Natural killer cell (primary cell): ENCODE measurements at places on chromosomes 6 and 20.

DNA sequence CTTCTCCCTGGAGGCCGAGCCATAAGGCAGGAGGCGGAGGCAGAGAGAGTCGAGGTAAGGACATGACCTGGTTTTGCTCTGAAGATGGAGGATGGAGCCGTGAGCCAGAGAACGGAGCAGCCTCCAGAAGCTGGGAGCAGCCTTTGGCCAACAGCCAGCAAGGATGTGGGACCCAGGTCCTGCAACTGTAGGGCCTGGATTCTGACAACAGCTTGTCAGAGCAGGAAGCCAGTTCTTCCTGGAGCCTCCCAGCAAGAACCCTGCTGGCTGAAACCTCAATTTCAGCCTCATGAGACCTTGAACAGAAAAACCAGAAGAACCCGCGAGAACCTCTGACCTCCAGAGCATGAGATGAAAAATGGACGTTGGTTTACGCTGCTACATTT, 13.4 kb upstream of the MRGBP start:
- no peak for DNase-seq
- no peaks in the 10 kb centered on the region for H3K36me3 ChIP-seq
- no peak overlapping the region for H3K4me3 ChIP-seq
- no peaks in the 10 kb centered on the region for H3K27me3 ChIP-seq

- no peak overlapping the region for H3K4me3 ChIP-seq
- H3K36me3 ChIP-seq = peaks cover 11% of the 10 kb centered on the region
- no peaks in the 10 kb centered on the region for H3K4me1 ChIP-seq
- no peak for DNase-seq
- H3K27me3 ChIP-seq = no peaks in the 10 kb centered on the region
Measured at GRCh38 chr6:44453146-44453545, 65.6 kb downstream of the CDC5L start.

DNA sequence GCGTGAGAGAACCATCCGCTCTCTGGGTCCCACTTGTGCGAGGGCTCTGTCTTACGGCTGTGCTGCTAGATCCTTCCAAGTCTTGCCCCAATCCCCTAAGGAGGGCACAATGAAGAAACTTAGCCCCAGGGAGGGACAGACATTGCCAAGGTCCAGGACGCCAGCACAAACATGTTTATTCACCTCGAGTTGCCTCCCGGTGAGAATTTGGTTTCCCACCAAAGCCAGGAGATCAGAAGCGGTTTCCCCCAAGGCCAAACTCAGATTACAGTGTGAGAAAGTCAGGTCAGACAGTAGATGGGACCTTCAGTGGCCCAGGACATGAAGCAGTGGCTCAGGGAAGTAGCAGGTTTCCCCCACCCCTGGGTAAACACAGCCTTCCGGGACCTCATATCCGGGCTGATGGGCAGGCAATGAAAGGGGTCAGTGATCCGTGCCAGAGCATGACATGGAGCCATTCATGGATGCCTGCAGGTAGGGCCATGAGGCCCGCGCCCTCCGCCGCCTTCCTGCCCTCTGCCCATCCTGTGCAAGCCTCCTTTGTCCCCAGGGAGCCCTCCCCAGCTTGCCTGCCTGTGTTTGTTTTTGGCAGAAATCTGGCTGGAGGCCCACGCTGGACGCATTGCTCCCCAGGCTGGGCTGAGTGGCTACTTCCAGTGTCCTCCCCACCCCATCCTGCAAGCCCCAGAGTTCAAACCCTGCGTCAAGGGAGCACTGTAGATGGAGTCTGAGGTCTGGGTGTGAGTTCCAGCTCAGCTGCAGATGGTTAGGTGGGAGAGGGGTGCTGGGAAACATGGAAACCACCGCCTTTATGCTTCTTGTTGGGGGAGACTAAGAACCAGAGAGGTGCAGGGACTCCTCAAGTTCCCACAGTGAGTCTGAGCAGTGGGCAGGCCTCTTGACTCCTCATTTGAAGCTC, 2.0 kb downstream of the BPIFB2 start:
- no peak overlapping the region for H3K27ac ChIP-seq
- no peaks in the 10 kb centered on the region for H3K36me3 ChIP-seq
- no peak for DNase-seq
- H3K27me3 ChIP-seq = no peaks in the 10 kb centered on the region

DNA sequence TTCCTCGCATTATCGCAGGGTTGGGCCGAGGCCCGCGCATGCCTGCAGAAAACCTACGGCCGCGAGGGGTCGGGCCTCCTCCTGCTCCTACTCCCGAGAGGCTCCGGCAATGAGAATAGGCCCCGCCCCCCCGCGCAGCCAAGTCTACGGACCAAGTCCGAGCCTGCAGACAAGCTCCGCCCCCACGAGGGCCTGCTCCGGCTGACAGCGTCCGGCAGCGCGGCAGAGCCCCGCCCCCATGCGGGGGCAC, 3.1 kb upstream of the GPSM3 start:
- H3K27me3 ChIP-seq = no peaks in the 10 kb centered on the region
- peak; percentile 99 for DNase-seq
- H3K27ac ChIP-seq = peak overlapping the region; percentile 100
- H3K4me1 ChIP-seq = peaks cover 61% of the 10 kb centered on the region
- peaks cover 7% of the 10 kb centered on the region for H3K36me3 ChIP-seq

DNA sequence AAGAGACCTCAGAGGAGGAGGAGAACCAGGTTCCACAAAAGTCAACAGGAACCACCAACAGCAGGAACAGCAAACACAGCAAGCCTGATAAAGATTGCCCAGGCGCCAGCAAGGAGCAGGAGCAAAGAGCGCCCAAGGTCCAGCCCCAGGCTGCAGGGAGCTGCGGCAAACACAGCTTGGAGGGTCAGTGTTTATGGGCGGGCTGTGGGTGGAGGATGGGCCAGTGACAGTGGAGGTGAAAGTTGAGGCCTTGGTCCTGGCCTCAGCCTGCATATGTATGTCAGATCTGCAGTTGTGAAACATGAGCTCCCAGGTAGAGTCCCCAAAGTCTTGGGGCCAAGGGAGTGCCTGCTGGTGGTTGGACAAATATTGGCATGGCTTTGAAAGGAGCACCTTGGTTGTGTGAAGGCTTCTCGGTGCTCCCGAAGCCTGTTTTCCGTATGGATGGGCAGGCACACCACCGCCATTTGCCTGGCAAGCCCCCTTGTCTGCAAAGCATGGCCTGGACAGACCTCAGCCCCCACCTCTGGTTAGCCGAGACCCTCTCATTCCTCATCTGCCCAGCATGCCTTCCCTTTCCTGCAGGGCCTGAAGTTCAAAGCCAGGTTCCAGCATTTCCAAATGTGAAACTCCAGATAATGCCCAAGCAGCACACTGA, 2.0 kb upstream of the CAPN11 start:
- H3K27ac ChIP-seq = no peak overlapping the region
- no peaks in the 10 kb centered on the region for H3K27me3 ChIP-seq
- DNase-seq = no peak

GRCh38 chr20:41617059-41617901, 897 bp downstream of the CHD6 start:
- H3K27me3 ChIP-seq = no peaks in the 10 kb centered on the region
- peak; percentile 76 for DNase-seq
- no peaks in the 10 kb centered on the region for H3K36me3 ChIP-seq
- peak overlapping the region; percentile 50 for H3K4me3 ChIP-seq
- no peak overlapping the region for H3K27ac ChIP-seq
- peaks cover 14% of the 10 kb centered on the region for H3K4me1 ChIP-seq

- DNase-seq = no peak
- H3K27me3 ChIP-seq = no peaks in the 10 kb centered on the region
- H3K27ac ChIP-seq = no peak overlapping the region
- H3K4me1 ChIP-seq = no peaks in the 10 kb centered on the region
- no peaks in the 10 kb centered on the region for H3K36me3 ChIP-seq
- H3K4me3 ChIP-seq = no peak overlapping the region
Measured at GRCh38 chr6:3729603-3730344, 21.7 kb downstream of the PXDC1 start.

GRCh38 chr6:158987657-158988056, 12.3 kb downstream of the RSPH3 start:
- H3K27me3 ChIP-seq = no peaks in the 10 kb centered on the region
- H3K4me1 ChIP-seq = no peaks in the 10 kb centered on the region

- H3K27ac ChIP-seq = no peak overlapping the region
- no peak overlapping the region for H3K4me3 ChIP-seq
- no peaks in the 10 kb centered on the region for H3K27me3 ChIP-seq
- no peaks in the 10 kb centered on the region for H3K36me3 ChIP-seq
- no peak for DNase-seq
- H3K4me1 ChIP-seq = no peaks in the 10 kb centered on the region
Measured at GRCh38 chr6:164795056-164795815, 514.2 kb downstream of the C6orf118 start.

DNA sequence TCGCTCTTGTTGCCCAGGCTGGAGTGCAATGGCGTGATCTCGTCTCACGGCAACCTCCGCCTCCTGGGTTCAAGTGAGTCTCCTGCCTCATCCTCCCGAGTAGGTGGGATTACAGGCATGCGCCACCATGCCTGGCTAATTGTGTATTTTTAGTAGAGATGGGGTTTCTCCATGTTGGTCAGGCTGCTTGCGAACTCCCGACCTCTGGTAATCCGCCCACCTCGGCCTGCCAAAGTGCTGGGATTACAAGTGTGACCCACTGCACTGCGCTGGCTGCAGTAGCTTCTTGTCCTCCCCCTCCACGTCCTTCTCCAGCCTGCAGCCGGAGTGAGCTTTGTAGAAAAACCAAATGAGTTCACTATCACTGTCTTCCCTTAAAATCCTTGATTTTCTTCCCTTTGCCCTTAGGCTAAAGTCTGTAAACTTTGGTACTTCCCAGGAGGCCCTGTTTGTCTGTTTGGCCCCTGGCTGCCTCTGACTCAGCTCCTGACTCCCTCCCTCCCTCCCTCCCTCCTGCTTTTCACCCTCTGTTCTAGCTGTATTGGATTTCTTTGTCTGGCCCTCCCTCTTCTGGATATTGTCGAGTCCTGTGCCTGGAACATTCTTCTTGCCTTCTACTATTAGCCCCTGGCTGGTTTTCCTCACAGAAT, 12.9 kb downstream of the PARD6B start:
- H3K36me3 ChIP-seq = peaks cover 2% of the 10 kb centered on the region
- no peak overlapping the region for H3K4me3 ChIP-seq
- no peaks in the 10 kb centered on the region for H3K4me1 ChIP-seq
- no peak for DNase-seq
- no peaks in the 10 kb centered on the region for H3K27me3 ChIP-seq

DNA sequence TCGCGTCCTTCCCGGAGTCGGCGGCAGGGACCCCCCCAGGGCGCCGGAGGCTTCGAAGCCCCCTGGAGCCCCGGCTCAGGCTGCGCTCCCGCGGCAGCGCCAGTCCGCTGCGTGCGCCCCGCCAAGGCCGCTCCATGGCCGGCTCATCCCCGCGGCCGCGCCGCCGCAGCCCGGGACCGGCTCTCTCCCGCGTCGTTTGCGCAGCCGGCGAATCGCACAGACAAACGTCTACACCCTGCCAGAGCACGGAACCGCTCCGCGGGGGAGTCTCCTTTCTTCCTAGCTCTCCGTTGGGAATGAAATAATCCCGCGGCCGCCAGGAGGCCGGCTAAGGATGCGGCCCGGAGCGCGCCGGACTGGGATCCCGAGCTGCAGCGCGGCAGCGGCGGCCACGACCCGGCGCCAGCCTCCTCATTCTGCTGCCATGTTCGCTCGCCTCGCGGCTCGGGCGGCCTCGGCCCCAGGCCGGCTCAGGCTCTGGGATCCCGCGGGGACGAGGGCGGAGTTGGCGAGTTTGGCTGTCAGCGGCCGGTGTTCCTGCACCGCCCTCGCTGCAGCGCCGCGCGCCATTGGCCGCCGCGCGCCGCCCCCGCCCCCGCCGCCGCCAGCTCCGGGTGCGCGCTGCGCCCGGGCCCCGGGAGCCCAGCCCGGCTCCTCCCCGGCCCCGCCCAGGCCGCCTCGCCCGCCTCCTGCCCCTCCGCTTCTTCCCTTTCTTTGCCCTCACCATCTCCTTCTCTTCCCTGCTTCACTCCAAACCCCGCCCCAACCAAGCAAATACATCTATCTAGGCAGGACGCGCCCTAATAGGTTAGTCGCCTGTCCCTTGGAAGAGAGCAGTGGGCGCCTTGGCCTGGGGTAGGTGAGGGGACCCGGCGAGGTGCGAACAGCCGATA, at the start of gene GFOD1:
Gene GFOD1 (minus strand): TSS at position 479 of the 893 bp plus-strand sequence. CDS start 710 bp downstream, outside the sequence.
- no peaks in the 10 kb centered on the region for H3K27me3 ChIP-seq
- no peaks in the 10 kb centered on the region for H3K36me3 ChIP-seq
- peak within 1 kb of the TSS; percentile 85 for H3K4me3 ChIP-seq
- peak within 1 kb of the TSS; percentile 52 for H3K27ac ChIP-seq
- peaks cover 39% of the 10 kb centered on the region for H3K4me1 ChIP-seq
- DNase-seq = peak; percentile 84

DNA sequence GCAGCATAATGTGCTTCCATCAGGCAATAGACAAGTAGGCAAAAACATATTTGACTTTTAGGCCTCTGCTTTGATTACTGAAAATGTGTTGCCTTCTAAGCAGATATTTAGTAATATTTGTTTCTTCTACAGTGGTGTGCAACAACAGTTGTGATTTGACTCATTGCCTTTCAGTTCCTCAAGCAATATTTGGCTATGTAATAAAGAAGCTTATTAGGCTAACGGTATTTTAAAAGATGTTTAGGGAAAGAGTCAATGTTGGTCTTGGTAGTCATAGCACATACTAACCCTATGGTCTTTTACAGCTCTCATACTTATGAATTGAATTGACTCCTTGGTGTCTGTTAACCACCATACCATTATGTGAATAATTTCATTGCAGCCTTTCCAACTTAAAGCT, 124.1 kb downstream of the GRIK2 start:
- DNase-seq = no peak
- no peaks in the 10 kb centered on the region for H3K4me1 ChIP-seq
- H3K36me3 ChIP-seq = no peaks in the 10 kb centered on the region

DNA sequence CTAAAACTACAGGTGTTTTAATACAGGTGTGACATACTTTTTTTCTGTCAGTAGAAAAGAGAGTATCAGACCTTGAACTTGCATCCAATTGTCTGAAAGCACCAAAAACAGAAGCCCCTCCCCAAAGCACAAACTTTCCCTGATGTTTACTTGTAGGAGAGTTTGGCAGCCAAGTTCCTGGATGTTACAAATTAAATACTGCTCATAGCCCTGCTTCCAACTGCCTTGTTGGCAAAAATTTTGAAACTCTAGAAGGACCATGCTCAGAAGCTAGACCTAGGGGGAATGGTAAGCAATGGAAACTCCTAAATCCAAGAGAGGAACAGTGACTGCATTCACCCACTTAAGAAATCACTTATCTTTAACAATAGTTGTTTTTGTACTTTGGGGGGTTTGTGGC, 17.0 kb upstream of the ARG1 start:
- no peaks in the 10 kb centered on the region for H3K4me1 ChIP-seq
- H3K36me3 ChIP-seq = no peaks in the 10 kb centered on the region
- H3K27ac ChIP-seq = no peak overlapping the region
- DNase-seq = no peak

DNA sequence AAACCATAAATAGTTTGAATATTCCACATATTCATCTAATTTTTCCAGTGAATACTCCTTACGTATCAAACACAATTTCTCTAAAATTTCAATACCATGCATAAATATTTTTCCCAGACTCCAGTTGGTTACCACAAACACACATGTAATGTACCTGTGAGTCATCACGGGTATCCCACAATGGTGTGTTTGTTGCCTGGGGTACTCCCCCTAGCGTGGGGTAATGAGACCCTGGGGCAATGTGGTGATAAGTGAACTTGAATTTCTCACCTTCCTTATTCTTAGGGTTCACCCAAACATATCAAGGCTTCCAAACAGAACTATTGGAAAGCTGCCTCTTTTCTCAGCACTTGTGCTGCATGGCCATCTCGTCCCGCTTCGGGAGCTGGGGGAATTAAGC, 51.0 kb downstream of the STX7 start:
- peaks cover 67% of the 10 kb centered on the region for H3K36me3 ChIP-seq
- no peaks in the 10 kb centered on the region for H3K4me1 ChIP-seq
- DNase-seq = no peak
- H3K4me3 ChIP-seq = no peak overlapping the region
- H3K27me3 ChIP-seq = no peaks in the 10 kb centered on the region
- H3K27ac ChIP-seq = no peak overlapping the region

GRCh38 chr20:57998276-57998675, 230.2 kb downstream of the ANKRD60 start:
- no peak overlapping the region for H3K27ac ChIP-seq
- H3K27me3 ChIP-seq = no peaks in the 10 kb centered on the region
- no peak overlapping the region for H3K4me3 ChIP-seq
